ENCODE measurements at places on chromosomes 13 and 19. TPM values are rescaled to one million over a fixed set of nuclear protein-coding genes. Genes with fewer than 3 reads are reported as not detected.

ZBTB32 gene
- total RNA-seq = not detected

MATK gene
- 1.4 TPM for total RNA-seq

DZIP1 gene
- total RNA-seq = 7.6 TPM

DNA sequence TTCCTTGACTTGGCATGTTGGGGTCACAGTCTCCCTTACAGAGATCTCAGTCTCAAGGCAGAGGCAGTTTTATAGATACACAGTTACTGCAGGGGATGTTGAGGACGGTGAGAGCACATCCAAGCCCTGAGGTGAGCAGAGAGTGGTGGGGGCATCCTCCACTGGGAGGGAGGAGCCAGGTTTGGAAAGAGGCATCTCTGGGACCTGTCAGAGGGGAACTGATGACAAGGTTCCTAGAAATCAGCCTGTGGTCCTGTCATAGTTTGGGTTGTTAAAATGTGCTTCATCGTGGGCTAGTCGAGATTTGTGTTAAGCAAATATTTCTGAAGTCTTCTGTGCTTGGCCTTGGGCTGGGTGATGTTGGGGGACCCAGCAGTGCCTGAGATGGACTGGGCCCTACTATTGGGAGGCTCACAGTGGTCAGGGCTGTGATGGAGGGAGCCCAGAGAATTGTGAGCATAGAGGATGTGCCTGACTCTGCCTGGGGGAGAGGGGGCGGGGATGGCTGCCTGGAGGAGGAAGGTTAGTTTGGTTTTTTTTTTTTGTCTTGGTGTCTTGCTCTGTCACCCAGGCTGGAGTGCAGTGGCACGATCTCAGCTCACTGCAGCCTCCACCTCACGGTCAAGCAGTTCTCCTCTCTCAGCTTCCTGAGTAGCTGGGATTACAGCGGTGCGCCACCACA, 3.9 kb downstream of the SUPT5H start:
- no peak for DNase-seq

DNA sequence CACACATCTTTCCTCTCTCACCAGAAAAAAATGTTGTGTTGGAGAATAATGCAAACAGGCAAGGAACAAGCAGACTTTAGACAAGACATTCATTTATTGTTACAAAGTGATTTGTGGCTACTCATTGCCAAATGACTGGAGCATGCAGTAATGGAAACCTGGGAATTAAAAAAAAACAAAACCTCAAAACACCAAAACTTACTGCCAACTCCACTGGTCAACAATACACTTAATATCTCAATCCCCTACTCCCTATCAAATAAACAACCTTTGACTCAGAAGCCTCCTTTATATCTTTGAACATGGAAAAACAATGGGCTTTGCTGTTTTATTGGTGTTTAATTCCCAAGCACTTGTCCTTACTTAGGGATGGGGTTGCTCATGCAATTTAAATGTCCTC, 112.8 kb downstream of the POSTN start:
- DNase-seq = no peak

- DNase-seq = no peak
Measured at GRCh38 chr13:113794764-113795173, 35.7 kb downstream of the TMEM255B start.

CACNG7 gene
- not detected for total RNA-seq

DNA sequence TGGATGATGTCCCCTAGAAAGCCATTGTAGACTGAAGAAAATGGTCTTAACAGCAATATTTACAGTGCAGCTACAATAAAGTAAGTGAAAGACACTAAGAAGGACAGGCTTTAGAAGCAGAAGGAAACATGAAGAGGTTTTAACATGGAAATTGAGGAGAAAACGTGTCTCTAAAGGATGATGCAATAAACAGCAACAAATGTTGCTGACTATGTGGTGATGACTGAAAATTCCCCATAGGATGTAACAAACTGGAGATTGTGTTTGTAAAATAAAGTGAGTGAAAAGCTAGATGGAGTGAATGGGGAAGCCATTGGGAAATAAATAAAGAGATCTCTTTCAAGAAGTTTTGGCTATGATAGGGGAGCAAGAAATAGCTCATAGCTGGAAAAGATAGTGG, 186.7 kb upstream of the IPO5 start:
- no peak for DNase-seq

- DNase-seq = no peak
Measured at GRCh38 chr13:59468396-59468795, 695.3 kb downstream of the DIAPH3 start.

DNA sequence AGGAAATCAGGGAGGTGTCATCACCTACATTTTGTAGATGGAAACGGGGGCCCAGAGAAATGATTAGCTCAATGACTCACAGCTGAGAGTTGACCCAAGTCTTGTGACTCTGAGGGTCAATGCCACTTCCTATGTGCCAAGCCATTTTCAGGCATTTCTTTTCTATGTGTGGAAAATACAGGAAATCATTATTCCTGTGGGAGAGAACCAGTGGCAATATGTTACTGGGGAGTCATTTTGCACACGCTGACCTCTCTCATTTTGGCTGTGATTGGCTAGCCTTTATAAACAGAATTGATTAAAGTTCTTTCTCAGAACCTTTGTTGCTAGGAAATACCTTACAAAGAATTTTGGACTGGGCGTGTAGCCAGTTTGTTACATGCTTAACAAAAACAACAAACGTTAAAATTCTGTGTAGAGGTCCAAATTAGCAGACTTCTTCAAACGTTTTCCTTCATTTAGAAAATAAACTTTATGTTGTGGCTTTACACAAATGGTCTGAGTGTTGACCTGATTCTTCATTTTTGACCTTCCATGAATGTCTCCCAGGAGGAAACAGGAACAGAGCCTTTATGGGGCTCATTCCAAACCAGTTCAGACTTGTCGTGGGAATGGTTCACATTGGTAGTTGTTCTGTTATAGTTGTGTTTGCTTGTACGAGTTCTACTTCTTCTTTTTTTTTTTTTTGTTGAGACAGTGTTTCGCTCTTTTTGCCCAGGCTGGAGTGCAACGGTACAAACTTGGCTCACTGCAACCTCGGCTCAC, 11.4 kb downstream of the PCCA start:
- no peak for DNase-seq
